ENCODE measurements at places on chromosomes 2 and 18. TPM values are rescaled to one million over a fixed set of nuclear protein-coding genes. Genes with fewer than 3 reads are reported as not detected.

IL1RL2 gene
- total RNA-seq = 2.2 TPM

SLC4A3 gene
- 15.8 TPM for total RNA-seq

FOXD4L1 gene
- not detected for total RNA-seq

CCDC102B gene
- 6.7 TPM for total RNA-seq

ZFAND2B gene
- 36.3 TPM for total RNA-seq

GLI2 gene
- 1.4 TPM for total RNA-seq

GPR35 gene
- 1.3 TPM for total RNA-seq

HDHD2 gene
- 16.7 TPM for total RNA-seq

USP40 gene
- 38.4 TPM for total RNA-seq
